Epithelial cell of proximal tubule (primary cell): ENCODE measurements at places on chromosomes 1 and 21. TPM values are rescaled to one million over a fixed set of nuclear protein-coding genes. Genes with fewer than 3 reads are reported as not detected.

DNA sequence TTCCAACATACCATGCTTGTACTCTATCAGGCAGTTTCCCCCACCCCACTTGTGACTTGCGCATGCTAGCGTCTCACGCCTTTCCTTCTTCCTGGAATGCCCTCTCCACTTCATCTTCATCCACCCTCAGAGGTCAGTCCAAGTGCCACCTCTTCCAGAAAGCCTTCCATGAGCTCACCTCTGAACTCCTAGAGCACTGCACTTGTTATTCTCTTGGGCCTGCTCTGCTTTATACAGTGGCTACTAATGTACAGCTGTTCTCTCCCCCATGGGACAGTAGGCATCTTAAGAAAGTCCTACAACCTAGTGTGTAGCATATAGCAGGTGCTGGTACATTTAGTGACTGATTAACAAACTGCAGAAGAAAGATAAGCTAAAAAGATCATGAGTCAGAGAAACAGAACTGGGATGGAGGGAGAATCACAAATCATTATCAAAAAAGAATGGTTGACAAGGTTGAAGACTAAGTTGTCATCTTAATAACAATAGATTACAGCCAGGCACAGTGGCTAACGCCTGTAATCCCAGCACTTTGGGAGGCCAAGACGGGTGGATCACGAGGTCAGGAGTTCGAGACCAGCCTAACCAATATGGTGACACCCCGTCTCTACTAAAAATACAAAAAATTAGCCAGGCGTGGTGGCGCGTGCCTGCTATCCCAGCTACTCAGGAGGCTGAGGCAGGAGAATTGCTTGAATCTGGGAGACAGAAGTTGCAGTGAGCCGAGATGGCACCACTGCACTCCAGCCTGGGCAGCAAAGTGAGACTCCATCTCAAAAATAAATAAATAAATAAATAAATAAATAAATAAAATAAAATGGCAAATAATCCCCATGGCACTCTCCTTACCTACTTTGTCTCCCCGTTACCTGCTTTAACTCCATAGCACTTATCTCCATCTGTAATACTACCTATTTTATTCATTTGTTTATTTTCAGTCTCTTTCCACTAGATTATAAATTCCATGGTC lies 16.3 kb upstream of the TSPAN1 start:
- DNase-seq = no peak

DNA sequence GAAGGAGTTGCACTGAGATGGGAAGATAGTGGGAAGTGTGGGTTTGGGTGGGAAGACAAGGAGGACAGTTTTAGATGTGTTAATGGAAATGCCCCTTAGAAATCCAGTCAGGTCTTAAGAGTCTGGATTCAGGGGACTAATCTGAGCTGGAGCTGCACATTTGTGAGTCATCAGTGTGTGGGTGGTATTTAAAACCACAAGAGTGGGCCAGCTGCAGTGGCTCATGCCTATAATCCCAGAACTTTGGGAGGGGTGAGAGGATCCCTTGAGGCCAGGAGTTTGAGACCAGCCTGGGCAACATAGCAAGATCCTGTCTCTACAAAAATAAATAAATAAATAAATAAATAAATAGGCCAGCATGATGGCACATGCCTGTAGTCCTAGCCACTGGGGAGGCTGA lies 40.9 kb upstream of the SLC6A9 start:
- DNase-seq = peak; percentile 53

- DNase-seq = no peak
Observed at GRCh38 chr1:228405979-228406228, 731 bp downstream of the TRIM11 start.

DNA sequence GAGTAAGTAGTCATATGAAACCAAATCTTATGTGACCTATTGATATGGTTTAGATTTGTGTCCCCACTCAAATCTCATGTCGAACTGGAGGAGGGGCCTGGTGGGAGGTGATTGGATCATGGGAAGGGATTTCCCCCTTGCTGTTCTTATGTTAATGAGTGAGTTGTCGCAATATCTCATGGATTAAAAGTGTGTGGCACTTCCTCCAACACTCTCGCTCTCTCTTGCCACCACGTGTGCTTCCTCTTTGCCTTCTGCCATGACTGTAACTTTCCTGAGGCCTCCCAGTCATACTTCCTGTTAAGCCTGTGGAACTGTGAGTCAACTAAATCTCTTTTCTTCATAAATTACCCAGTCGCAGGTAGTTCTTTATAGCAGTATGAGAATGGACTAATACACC lies 241.2 kb downstream of the RGS7 start:
- no peak for DNase-seq

The IL19 gene
- total RNA-seq = not detected in 2 replicates

The RNU1-4 gene
- under 0.01 TPM in 2 replicates for total RNA-seq

The SLC1A7 gene
- not detected in 2 replicates for total RNA-seq
